ENCODE measurements at places on chromosomes 7 and 10. TPM values are rescaled to one million over a fixed set of nuclear protein-coding genes. Genes with fewer than 3 reads are reported as not detected.

The CCM2 gene
- total RNA-seq = 39.5 TPM

The ARHGAP22 gene
- total RNA-seq = 2.1 TPM

The TBC1D12 gene
- total RNA-seq = 10.9 TPM

The FOXI2 gene
- total RNA-seq = not detected

The AGAP3 gene
- total RNA-seq = 350 TPM

- H3K27me3 ChIP-seq = no peaks in the 10 kb centered on the region
- no peaks in the 10 kb centered on the region for H3K36me3 ChIP-seq
- no peak for DNase-seq
- no peak overlapping the region for H3K4me3 ChIP-seq
Observed at GRCh38 chr10:100448951-100449350, 13.9 kb upstream of the WNT8B start.

DNA sequence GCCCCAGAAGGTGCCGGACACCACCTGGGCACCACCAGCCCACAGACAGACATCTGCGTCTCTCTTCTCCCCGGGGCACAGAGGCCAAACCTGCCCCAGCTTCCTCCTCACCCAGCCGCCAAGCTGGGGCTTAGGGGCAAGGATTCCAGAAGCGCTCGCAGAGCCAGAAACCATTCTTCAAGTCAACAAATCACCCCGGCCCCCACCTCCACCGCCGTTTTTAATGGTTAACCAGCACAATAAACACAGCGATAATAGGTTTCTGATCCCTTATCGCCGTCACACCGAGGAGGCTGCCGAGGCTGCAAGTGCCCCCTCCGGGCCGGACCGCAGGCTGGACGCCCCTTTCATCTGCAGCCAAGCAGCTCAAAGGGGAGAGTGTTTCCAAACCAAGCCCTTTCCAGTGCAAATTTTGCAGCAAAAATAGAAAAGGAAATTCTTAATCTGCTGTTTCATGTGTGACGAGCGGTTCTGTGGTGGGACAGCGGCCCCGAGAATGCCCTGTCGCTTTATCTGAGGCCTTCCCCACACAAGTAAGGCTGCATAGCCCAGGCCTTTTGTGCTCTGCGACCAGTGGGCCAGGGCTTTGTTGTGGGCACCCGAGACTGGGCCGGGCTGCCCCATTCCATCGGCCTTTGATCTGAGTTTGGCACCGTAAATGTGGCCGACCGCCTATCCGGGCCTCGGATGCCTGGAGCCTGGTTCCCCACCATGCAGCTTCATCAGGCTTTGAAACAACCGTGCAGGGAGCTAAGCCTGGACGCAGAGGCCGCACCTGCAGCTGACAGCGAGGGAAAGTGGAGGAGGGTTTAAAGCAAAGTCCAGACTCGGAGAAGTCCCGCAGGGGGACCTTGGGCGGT, 83.2 kb downstream of the FOXL3 start:
- no peak overlapping the region for H3K27ac ChIP-seq
- no peaks in the 10 kb centered on the region for H3K27me3 ChIP-seq
- H3K4me3 ChIP-seq = no peak overlapping the region
- peak; percentile 15 for DNase-seq
- peaks cover 6% of the 10 kb centered on the region for H3K4me1 ChIP-seq

- no peak overlapping the region for H3K4me3 ChIP-seq
- H3K4me1 ChIP-seq = no peaks in the 10 kb centered on the region
- H3K36me3 ChIP-seq = no peaks in the 10 kb centered on the region
- H3K27me3 ChIP-seq = no peaks in the 10 kb centered on the region
Observed at GRCh38 chr7:35993113-35993512, 159.9 kb upstream of the EEPD1 start.

GRCh38 chr10:68192113-68192512, 39.8 kb downstream of the ATOH7 start:
- H3K27me3 ChIP-seq = no peaks in the 10 kb centered on the region
- DNase-seq = no peak
- H3K27ac ChIP-seq = no peak overlapping the region
- H3K36me3 ChIP-seq = no peaks in the 10 kb centered on the region

DNA sequence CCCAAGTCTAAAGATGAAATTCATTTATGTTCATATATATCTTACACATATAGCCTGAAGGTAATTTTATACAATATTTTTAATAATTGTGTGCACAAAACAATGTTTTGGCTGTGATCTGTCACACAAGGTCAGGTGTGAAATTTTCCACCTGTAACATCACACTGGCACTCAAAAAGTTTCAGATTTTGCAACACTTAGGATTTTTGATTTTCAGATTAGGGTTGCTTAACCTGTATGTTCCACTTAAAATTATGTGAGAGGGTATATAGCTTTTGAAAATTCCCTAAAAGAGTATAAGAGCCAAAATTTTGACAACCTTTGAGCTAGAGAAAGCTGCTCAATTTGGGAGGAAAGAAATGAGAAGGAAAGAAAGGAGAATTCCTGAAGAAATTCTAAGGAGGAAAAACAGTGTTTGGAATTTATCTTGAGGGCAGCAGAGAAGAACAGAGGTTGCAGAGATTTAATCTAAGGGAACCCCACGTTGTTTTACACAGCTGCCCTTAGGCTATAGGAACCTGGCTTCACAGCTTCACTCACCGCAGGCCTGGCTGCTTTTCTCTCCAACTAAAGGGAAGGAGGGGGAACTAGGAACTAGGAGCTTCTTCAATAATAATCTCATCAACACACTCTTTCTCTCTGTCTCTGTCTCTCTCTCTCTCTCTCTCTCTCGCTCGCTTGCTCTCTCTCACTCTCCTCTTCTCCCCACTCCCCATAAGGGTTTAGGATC, 8.5 kb downstream of the VOPP1 start:
- H3K4me1 ChIP-seq = peaks cover 20% of the 10 kb centered on the region
- no peaks in the 10 kb centered on the region for H3K27me3 ChIP-seq
- DNase-seq = no peak

DNA sequence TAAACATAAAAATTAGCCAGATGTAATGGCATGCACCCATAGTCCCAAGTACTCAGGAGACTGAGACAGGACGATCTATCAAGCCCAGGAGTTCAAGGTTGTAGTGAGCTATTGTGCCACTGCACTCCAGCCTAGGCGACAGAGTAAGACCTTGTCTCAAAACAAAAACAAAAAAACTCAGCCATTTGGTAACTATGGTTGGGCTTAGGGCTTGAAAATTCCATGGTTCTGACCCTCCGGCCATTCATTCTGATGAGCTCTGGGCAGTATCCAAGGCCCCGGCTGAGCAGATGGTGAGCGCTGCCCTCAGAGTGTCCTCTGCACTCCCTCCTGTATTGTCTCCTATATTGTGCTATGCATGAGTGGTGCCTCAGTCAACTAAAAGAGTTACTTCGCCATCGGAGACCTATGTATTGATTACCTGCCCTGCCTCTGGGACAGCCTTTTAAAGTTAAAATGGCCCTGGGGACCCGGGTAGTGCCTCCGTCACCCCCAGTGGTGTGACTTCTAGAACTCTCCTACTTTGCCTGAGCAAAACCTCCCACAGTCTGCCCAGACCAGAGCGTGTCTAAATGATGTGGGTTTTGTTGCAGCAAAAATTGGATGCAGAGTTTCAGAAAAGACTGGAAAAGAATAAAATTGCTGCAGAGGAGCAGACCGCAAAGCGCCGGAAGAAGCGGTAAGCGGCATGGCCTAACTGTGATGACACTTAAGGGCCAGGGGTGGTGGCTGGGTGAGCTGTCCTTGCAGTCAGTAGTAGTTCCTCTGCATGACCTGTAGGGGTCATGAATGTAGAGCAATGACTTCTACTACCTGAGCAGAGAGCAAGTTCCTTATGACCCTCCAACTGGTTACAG, 8.1 kb downstream of the PRKRIP1 start:
- H3K27ac ChIP-seq = no peak overlapping the region
- no peaks in the 10 kb centered on the region for H3K27me3 ChIP-seq
- H3K4me3 ChIP-seq = no peak overlapping the region
- peaks cover 91% of the 10 kb centered on the region for H3K36me3 ChIP-seq

DNA sequence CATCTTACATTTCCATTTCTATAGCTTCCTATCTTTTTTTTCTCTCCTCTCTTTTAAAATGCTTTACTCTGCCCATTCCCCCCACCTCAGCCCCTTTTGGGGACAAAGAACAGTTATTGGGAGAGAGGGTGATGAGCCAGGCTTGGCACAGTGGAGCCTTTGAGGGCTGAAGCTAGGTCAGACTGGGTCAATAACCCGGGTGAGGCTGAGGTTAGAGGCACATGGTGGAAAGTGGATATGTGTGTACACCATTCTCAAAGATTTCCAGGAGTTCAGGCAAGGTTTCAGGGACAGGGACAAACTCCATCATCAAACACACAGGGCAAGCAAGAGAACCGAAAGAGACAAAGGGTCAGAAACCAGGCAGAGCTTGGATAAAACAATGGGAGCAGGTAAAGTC, 11.5 kb downstream of the ABCB4 start:
- DNase-seq = no peak
- H3K4me1 ChIP-seq = no peaks in the 10 kb centered on the region
- no peak overlapping the region for H3K4me3 ChIP-seq
- H3K36me3 ChIP-seq = no peaks in the 10 kb centered on the region
- no peaks in the 10 kb centered on the region for H3K27me3 ChIP-seq

DNA sequence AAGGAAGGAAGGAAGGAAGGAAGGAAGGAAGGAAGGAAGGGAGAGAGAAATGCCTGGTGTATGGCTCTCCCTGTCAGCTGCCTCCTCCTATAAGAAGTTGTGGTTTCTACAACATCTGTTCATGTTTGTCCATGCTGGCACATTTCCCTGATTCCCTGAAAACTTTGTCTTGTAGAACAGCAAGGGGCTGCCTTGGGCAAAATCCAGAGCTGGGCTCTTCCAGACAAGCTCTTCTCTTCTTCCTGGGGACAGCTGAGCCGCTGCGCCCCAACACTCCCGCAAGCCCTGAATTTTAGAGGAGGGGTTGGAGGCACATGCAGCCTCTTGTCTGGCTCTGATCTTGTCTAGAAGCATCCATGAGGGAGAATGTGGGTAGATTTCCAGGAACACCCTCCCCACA, 282.0 kb upstream of the ADARB2 start:
- DNase-seq = no peak
- no peaks in the 10 kb centered on the region for H3K4me1 ChIP-seq
- H3K27me3 ChIP-seq = no peaks in the 10 kb centered on the region
- no peaks in the 10 kb centered on the region for H3K36me3 ChIP-seq
- H3K27ac ChIP-seq = no peak overlapping the region

GRCh38 chr10:67839951-67840350, 2.0 kb upstream of the DNAJC12 start:
- H3K4me1 ChIP-seq = no peaks in the 10 kb centered on the region
- H3K27ac ChIP-seq = no peak overlapping the region
- no peaks in the 10 kb centered on the region for H3K36me3 ChIP-seq
- DNase-seq = no peak
- no peaks in the 10 kb centered on the region for H3K27me3 ChIP-seq
- no peak overlapping the region for H3K4me3 ChIP-seq

DNA sequence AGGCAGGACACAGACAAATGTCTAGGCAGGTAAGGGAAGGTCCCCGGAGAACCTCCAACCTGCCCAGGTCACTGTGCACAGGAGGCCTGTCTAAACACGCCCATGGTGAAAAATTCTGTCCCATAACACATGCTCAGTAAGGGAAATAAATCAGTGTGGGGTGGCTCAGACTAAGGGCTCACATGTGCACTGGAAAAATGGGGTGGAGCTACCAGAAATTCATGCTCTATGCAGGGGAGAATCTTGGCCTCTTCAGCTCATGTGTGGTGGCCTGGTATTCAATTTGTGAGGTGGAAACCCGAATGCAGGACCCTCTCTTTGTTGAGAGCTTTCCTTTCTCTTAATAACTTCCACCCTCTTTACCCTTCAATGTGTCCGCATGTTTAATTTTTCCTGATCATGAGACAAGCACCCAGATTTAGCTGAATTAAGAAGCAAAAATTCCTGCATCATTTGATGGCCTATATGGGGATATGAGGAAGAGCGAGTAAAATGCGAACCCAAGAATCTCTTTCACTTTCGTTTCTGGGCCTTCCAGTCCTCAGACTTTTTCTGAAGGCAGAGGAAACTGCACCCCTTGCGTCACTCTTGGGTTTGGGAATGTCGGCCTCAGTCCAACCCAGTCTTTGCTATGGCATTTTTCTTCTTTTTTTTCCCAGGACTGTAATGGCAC, 163.2 kb downstream of the DGKB start:
- no peak for DNase-seq
- H3K4me1 ChIP-seq = no peaks in the 10 kb centered on the region
- H3K27ac ChIP-seq = no peak overlapping the region
- H3K27me3 ChIP-seq = no peaks in the 10 kb centered on the region
- H3K36me3 ChIP-seq = no peaks in the 10 kb centered on the region
